ENCODE measurements at places on chromosomes 3 and 15.

DNA sequence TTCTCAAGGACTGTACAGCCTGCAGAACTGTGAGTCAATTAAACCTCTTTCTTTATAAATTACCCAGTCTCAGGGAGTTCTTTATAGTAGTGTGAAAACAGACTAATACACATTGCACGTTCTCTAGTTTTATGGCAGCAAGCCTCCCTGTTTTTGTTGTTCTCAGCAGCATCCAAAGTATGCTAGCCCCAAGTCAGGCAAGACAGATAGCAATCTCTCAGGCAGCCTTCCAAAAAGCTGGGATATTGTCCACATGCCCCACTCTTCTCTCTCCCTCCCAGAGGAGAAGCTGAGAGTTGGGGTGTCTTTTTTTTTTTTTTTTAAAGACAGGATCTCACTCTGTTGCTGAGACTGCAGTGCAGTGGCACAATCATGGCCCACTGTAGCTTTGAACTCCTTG lies 130.6 kb downstream of the ISL2 start:
- no peak overlapping the region for H3K4me3 ChIP-seq
- no peaks in the 10 kb centered on the region for H3K36me3 ChIP-seq
- no peaks in the 10 kb centered on the region for H3K4me1 ChIP-seq
- no peaks in the 10 kb centered on the region for H3K27me3 ChIP-seq
- DNase-seq, result no peak

DNA sequence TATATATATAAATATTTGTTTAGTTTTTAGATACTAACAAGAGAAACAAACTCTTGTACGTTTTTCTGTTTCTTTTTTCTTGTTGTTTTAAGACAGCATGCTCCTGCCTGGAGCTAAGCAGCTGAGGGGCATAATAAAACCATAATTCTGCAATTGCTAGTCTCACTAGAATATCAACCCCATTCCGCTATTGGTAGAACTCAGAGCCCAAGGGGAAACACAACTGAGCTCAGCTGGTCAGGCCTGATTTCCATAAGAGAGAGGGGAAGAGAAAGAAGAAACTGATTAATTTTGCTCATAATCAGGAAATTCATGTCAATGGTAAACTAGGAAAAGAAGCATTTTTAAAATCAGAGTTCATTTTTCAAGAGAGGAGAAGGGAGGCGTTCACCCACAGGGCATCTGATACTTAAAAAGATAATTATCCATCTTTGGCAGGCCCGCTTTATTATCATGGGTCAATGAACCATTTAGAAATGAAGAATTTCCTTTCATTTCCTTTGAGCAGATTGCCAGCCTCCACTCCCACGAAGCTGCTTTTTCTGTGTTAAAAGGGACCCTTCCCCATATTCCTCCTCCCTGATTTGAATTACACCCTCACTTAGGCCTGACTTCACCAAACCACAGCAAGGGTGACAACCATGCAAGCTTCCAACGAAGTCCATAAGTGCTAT lies 965.3 kb upstream of the CFAP20DC start:
- H3K4me1 ChIP-seq, result no peaks in the 10 kb centered on the region
- no peaks in the 10 kb centered on the region for H3K36me3 ChIP-seq
- no peaks in the 10 kb centered on the region for H3K27me3 ChIP-seq
- no peak overlapping the region for H3K4me3 ChIP-seq

DNA sequence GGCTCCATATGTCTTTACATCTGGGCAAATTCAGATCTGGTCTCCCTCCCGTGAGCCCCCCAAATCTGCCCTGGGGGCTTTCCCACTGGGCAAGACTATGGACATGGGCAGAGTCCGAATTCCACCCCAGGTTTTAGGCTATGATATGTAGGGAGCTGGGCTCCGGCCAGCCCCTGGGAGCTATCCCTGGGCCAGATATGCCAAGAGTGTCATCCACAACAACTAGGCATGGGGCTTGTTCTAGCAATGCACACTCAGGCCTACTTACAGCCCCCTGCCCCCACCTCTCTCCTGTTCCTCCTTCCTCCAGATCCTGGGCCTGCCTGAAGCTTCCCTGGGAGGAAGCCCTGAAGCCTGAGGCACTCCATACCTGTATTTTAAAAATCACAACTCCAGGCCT lies 622 bp downstream of the XIRP1 start:
- no peak overlapping the region for H3K27ac ChIP-seq
- no peak overlapping the region for H3K4me3 ChIP-seq
- no peaks in the 10 kb centered on the region for H3K4me1 ChIP-seq
- no peak for DNase-seq

GRCh38 chr15:79290642-79291275 lies 8.2 kb downstream of the ANKRD34C start:
- DNase-seq, result no peak
- no peaks in the 10 kb centered on the region for H3K36me3 ChIP-seq
- H3K4me1 ChIP-seq, result no peaks in the 10 kb centered on the region
- H3K27ac ChIP-seq, result no peak overlapping the region
- H3K27me3 ChIP-seq, result no peaks in the 10 kb centered on the region
- H3K4me3 ChIP-seq, result no peak overlapping the region

DNA sequence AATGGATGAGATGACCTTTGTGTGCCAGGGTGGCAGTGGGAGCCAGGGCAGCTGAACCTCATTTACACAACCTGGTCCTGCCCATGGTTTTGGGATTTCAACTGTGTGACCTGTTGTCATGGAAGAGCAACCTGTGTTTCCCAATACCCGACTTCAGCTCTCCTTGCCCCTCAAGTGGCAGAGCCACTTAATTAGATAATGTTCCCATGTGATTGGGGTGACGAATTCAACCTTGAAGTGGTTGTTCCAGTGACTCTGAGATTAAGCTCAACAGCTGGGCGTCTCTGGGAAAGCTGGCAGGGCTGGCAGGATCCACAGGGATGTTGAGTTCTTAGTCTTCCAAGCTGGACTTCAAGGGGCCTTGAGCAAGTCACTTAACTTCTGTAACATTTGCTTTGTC lies 71.0 kb downstream of the THSD4 start:
- H3K27ac ChIP-seq, result no peak overlapping the region
- H3K4me3 ChIP-seq, result no peak overlapping the region
- H3K4me1 ChIP-seq, result peaks cover 4% of the 10 kb centered on the region
- no peaks in the 10 kb centered on the region for H3K27me3 ChIP-seq
- DNase-seq, result no peak

DNA sequence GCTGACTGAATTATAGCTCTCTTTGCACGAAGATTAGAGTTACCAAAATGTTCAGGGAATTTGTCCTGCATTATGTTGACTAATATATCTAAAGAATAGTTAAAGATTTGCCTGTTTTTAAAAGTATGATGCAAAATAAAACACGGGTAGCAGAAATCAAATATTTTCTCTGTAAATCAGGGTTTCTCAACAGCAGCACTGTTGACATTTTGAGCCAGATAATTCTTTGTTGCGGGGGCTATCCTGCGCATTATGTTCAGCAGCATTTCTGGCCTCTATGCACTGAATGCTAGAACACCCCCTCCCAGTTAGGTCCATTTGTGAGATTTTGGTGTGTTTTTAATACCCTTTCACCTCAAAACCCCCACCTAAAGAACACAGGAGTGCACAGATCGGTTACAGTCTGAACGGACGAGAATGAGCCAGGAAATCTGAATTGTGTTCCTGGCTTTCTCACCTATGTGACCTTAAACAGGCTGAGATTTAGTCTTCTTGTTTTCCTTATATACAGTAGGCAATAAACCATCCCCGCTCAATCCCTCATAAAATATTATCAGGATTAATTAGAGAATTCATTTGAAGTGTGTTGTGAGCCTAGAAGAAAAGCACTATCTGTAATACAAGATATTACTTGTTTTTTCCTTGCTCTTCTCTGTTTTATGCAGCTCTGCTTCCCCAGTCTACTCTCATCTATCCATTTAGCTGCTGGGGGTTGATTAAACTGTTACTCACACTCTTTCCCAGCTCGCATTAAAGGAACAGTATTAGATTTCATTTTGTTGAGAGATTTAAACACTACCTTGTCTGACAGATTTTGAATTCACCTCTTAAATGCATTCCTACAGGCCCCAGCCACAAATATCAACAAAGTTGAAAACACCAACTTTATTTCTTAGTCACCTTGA lies 247.5 kb upstream of the GOLIM4 start:
- no peaks in the 10 kb centered on the region for H3K27me3 ChIP-seq
- H3K36me3 ChIP-seq, result no peaks in the 10 kb centered on the region
- H3K27ac ChIP-seq, result no peak overlapping the region
- no peak overlapping the region for H3K4me3 ChIP-seq
- H3K4me1 ChIP-seq, result no peaks in the 10 kb centered on the region
- no peak for DNase-seq

- H3K27me3 ChIP-seq, result no peaks in the 10 kb centered on the region
- no peak overlapping the region for H3K4me3 ChIP-seq
- no peaks in the 10 kb centered on the region for H3K36me3 ChIP-seq
- H3K27ac ChIP-seq, result no peak overlapping the region
- no peak for DNase-seq
- no peaks in the 10 kb centered on the region for H3K4me1 ChIP-seq
These were observed 60.0 kb upstream of the STT3B start for GRCh38 chr3:31472479-31473390.

GRCh38 chr3:169029674-169030285 lies 633.7 kb downstream of the MECOM start:
- no peak overlapping the region for H3K27ac ChIP-seq
- H3K36me3 ChIP-seq, result no peaks in the 10 kb centered on the region
- peaks cover 5% of the 10 kb centered on the region for H3K4me1 ChIP-seq
- no peaks in the 10 kb centered on the region for H3K27me3 ChIP-seq

DNA sequence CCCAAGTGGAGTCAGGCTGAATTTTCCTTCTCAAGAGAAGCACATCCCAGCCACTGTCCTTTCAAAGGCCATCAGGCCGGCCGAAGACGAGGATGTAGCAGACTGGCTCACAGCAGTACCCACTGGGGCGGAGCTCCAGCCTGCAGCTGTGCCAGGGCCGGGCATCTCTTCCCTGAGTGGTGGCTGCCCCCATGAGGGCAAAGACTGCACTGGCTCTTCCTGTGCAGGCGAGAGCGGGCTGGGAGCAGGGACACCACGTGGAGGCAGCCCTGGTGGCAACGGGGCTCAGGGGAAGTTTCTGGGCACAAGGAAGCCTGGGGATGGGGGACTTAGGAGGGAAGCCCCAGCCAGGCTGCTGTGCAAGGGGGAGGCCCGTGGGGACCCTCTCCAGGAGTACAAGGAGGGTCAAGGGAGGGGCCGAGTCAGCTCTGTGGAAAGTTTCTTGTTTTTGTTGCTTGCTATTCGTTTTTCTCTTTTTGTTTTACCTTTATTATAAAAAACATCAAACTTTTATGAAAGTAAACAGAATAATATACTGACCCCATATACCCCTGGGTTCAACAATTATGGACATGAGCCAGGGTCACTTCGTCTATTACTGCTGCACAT lies 66.1 kb downstream of the RPN1 start:
- H3K27ac ChIP-seq, result no peak overlapping the region
- no peaks in the 10 kb centered on the region for H3K4me1 ChIP-seq
- no peak overlapping the region for H3K4me3 ChIP-seq
- no peaks in the 10 kb centered on the region for H3K36me3 ChIP-seq

GRCh38 chr3:71564361-71564760 lies 19.2 kb downstream of the FOXP1 start:
- no peaks in the 10 kb centered on the region for H3K27me3 ChIP-seq
- no peaks in the 10 kb centered on the region for H3K4me1 ChIP-seq
- H3K36me3 ChIP-seq, result no peaks in the 10 kb centered on the region
- no peak overlapping the region for H3K4me3 ChIP-seq
- DNase-seq, result no peak

GRCh38 chr3:132293251-132293650 lies 24.0 kb upstream of the ACP3 start:
- no peak overlapping the region for H3K4me3 ChIP-seq
- H3K27ac ChIP-seq, result no peak overlapping the region
- H3K4me1 ChIP-seq, result no peaks in the 10 kb centered on the region
- no peaks in the 10 kb centered on the region for H3K27me3 ChIP-seq
- H3K36me3 ChIP-seq, result no peaks in the 10 kb centered on the region

DNA sequence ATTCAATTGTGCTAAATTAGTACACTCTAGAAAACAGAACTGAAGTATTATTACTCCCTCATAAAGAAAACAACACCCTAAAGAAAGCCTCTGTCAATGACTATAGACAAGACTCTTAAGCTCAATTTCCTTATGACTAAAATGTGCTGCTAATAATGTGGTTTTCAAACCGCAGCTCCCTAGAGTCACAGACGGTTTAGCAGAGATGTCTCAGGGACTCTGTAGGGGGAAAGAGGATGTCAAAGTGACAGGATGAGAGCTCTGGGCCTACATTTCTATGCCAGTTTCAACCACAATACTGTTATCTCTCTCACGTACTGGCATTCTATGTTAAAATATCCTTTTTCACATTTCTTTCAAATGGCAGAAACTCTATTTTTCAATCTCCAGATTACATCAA lies 37.6 kb upstream of the WDR49 start:
- no peak for DNase-seq
- peaks cover 5% of the 10 kb centered on the region for H3K36me3 ChIP-seq
- H3K4me1 ChIP-seq, result no peaks in the 10 kb centered on the region
- H3K27me3 ChIP-seq, result no peaks in the 10 kb centered on the region
- no peak overlapping the region for H3K4me3 ChIP-seq

All from thoracic aorta (tissue), 2 donors.